ENCODE measurements at places on chromosomes 5 and 9.
A peak's percentile ranks its signal among the peaks of the same experiment; 100 is the strongest.

DNA sequence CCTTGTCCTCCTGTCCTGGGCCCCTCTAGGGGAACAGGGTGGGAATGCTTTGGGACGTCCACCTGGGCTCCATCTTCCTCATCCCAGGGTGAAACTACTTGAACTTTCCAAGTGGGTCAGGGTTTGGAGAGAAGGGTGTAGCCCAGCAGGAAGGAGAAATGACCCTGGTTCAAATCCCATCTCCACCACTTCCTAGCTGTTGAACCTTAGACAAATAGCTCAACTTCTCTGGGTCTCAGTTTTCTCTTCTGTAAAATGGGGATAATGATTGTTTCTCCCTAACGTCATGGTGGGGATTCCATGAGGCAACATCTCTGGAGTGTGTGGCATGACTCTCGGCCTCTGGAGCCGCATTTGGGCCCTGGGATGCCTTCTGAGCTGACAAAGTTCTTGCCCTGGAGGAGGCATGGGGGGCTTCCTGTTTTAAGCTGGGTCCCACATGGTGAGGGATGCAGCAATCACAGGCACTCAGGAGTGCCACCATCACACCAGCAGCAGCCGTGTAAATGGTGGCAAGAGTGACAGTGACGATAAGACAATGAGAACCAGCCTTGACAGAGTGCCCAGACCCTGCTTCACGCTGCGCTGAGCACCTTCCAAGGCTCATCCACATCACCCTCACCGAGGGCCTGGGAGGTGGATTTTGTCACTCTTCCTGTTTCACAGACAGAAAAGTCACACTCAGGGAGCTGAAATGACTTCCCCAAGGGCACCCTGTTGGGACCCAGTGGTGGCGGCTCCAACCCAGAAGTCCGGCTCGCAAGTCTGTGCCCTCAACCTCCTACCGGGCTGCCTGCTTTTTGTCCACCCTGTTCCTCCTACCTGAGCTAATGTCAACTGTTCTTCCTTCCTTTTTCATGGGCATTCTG lies 69.5 kb upstream of the IER5L start:
- DNase-seq: no peak

DNA sequence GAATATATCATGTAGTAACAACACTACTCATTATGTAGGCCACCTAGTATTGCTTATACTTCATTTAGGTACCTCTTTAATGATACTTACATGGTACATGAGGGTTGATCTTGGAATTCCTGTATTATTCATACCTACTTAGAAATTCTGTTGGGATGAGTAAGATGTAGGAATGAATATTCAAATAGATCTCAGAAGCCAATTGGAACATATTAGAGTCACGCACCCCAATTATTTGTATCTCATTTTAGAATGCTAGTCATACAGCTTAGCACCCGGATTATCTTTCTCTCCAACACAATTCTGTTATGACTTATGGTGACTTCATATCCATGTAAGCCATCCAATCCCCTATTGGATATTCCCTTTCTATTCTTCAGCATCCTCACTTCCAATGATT lies 106.7 kb upstream of the SH3GL2 start:
- no peak for DNase-seq

DNA sequence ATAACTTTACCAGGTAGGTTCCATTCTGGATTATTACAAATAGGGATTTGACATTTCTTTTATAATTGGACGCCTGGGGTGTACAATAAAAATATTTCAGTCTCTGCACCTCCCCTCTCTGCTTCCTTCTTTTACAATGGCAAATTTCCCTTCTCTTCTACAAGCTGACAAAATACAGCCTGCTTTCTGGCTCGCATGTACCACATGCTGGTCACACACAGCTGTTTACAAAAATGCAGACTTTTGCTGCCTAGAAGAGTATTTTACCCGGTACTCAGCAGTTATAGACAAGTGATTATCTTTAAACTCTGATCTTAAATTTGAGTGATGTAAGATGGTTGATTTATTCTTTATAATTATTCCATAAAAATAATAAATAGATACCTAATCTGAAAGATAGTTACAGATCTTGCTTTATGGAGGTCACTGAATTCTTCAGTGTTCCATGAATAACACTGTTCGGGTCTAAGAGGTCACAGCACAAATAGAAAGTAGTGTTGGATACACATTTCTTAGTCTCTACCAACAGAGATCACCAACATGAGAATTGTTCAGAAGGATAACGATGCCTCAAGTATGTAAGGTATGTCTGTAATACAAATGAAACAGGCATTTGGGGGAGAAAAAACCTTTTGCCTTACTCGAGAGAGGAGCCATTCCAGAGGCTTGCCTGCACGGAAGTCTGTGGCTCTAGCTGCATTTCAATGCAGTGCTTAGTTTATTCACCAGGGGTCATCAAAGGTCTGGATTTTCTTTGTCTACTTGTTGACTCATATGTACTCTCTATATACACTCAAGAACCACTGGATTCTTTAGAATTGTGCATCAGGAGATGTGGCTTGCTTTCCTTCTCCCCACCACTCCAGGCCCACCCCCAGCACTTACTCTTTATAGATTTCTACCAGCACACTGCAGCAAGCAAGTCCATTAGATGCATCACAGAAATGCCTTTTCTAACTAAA lies 206.6 kb upstream of the RFX3 start:
- DNase-seq: peak; percentile 76

- no peak for DNase-seq
Observed at GRCh38 chr5:178145965-178146820, 7.5 kb downstream of the NHP2 start.

GRCh38 chr5:16806711-16807546 lies 129.2 kb downstream of the MYO10 start:
- DNase-seq: no peak

- DNase-seq: no peak
Observed at GRCh38 chr5:134539732-134540131, 14.3 kb downstream of the JADE2 start.

DNA sequence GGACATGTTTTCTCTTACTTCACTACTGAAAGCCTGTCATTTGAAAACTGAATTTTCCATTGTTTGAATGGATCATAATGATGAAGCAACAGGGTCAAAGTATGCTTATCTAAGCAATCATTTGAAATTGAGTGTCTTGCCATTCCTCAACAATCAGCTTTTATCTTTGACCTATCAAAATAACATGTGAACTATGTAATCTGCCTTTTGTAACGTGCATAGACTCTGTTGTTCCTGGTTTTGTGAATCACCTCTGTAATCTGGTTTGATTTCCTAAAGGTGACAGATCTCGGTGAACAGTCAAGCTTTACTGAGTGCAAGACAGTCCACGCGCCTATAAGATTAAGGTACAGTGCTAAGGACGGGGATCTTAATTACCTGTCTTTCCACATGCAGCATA lies 3.3 kb downstream of the MEF2C start:
- DNase-seq: no peak

DNA sequence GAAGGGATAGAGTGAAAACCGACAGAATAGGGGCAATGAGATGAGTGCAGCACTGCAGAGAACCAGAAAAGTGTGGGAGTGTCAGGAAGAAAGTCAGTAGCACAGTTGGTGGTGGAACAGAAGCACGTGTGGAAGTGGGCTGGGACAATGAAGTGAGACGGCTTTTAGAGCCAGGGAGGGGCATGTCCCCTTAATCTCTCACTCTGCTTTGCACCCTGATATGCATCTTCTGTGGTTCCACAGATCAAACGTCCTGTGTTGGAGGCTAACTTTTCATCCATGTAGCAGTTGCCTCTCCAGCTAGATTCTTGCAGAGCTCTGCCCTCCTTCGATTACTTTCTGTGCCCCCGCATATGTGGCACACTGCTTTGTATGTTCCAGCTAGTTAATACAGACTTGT lies 163.6 kb downstream of the DOCK8 start:
- no peak for DNase-seq

GRCh38 chr9:21154018-21154608 lies 12.3 kb downstream of the IFNA21 start:
- DNase-seq: peak; percentile 13

DNA sequence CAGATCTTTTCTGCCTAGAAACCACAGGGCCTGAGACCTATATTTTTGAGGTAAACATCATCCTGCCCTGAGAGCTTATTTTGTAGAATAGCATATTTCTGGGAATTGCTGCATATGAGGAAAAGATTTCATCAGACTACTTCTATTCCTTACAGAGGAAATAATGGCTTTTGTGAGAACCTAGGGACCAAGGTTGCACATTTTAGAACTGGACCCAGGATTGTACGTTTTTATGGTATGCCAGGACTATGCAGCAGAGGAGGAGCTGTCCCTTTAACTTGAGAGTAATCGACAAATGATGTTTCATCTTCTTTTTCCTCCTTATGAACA lies 2.2 kb upstream of the ALDH1A1 start:
- no peak for DNase-seq

GRCh38 chr9:133274236-133275104 lies 531 bp downstream of the ABO start:
- DNase-seq: no peak

GRCh38 chr5:24591426-24591825 lies 53.4 kb downstream of the CDH10 start:
- no peak for DNase-seq
